ENCODE measurements at places on chromosomes 11 and 22.

GRCh38 chr22:21960200-21961126 is 7.8 kb upstream of the PPM1F start:
- no peak for DNase-seq

DNA sequence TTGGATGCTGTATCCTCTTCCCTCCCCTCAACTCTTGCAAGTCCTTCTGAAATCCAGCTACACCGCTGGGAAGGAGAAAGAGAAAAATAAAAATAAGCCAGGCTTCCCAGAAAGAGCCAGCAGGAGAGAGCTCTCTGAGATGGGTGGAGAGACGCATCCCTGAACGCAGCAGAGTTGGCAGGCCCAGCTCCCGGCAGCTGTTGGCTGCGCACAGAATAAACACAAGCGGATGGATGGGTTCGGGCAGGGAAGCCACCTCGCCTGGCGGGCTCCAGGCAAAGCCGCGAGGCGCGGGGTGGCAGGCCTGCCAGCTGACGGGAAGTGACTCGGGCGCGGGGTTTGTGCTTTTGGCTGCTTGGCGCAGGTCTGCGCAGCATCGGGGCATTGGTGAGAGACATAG is 537.7 kb downstream of the MIAT start:
- no peak for DNase-seq

DNA sequence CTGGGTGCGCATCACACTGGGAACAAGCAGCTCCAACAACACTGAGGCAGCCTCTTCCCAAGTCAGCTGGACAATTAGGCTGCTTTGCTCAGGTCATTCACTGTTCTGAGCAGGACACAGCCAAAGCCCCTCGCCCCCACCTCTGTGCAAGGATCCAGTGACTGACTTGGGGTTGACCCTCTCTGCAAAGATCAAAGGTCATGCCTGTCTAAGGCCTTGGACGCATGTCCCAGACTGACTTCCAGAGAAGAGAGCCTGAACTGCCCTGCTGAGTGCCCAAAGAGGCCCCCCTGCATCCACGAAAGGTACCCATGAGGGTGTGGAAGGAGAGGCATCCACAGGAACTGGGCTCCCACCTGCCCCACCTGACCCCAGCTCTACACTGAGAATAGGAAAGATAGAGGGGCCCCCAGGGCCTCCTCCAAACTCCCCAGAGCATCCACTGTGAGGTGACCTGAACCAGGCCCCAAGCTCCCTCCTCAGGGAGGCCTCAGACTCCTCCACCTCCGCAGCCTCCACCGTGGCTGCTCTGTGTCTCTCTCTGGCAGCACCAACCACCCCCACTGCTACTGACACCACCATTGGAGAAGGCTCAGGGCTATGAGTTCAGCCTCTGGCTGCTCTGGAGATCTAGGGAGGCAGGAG is 53.5 kb downstream of the IGLL5 start:
- DNase-seq = no peak

GRCh38 chr11:71379701-71380100 is 68.5 kb downstream of the DHCR7 start:
- DNase-seq = no peak

DNA sequence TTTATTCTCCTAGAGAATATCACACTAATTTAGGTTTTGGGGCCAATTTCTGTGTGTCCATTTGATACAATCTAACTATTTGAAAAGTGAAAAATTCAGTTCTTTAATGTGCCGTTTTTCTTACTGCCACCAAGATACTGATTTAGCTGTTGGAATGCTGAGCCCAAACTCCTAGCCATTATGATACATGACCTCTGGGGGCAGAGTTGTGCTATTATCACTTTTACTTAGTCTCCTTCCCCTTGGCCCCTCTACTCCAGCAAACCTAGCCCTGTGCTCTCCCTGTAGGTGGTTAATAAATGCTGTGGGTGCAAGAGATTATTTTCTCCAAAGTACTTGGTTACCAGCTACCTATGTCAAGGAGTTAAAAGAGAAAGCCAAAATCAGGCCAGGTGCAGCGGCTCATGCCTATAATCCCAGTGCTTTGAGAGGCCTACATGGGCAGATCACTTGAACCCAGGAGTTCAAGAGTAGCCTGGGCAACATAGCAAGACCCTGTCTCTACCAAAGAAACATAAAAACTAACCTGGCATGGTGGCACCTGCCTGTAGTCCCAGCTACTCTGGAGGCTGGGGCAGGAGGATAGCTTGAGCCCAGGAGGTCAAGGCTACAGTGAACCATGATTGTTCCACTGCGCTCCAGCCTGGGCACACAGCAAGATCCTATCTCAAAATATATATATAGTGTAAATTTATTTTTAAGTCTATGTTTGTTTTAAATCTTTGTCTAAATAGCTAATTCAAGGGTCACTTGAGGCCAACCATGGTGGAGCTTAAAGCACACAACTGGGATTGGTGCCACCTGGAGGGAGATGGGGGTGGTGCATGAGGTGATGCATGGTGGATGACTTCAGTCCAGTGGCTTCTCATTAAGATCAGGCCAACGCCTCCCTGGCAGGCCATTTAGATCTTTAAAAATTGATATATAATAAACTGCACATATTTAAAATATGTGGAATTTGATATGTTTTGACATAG is 193.2 kb upstream of the PLET1 start:
- peak; percentile 41 for DNase-seq

- DNase-seq = no peak
These were observed 127.0 kb downstream of the COMMD9 start for GRCh38 chr11:36162006-36162882.

GRCh38 chr22:27517361-27518155 is 284.0 kb downstream of the MN1 start:
- DNase-seq = no peak

All from hepatocyte (in vitro differentiated cells).